ENCODE measurements at places on chromosomes 16 and 17. TPM values are rescaled to one million over a fixed set of nuclear protein-coding genes. Genes with fewer than 3 reads are reported as not detected.

Gene GRB7
- total RNA-seq: 5.0 TPM

Gene PDIA2
- total RNA-seq: 0.59 TPM

Gene CACNG3
- not detected for total RNA-seq

Gene KRTAP1-5
- not detected for total RNA-seq

Gene NPIPA5
- total RNA-seq: 5.4 TPM

Gene SYNRG
- total RNA-seq: 12.7 TPM
